SW480 (cell line): ENCODE measurements at places on chromosomes 1 and 21.

DNA sequence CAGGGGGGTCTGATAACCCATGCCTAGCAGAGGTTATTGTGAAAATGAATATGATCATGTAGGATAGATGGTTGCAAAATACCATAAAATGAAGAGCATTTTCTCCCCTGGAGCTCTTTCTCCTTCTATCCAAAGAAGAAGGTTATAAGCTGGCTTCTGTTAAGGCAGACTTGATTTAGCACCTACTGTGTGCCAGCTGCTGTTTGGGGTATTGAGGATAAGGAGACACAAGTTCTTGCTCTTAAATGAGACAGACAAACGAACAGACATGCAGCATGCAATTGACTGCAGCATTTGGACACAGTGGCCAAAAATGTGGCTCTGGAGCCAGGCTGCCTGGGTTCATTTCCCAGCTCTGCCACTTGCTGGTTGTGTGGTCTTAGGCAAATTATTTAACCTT is 39.8 kb upstream of the ID3 start:
- no peak for DNase-seq

GRCh38 chr21:42201615-42202161 is 17.3 kb upstream of the ABCG1 start:
- DNase-seq, result no peak

GRCh38 chr1:170340308-170340707 is 191.7 kb upstream of the GORAB start:
- no peak for DNase-seq

- no peak for DNase-seq
Measured at GRCh38 chr1:4700801-4701200, 46.4 kb downstream of the AJAP1 start.

DNA sequence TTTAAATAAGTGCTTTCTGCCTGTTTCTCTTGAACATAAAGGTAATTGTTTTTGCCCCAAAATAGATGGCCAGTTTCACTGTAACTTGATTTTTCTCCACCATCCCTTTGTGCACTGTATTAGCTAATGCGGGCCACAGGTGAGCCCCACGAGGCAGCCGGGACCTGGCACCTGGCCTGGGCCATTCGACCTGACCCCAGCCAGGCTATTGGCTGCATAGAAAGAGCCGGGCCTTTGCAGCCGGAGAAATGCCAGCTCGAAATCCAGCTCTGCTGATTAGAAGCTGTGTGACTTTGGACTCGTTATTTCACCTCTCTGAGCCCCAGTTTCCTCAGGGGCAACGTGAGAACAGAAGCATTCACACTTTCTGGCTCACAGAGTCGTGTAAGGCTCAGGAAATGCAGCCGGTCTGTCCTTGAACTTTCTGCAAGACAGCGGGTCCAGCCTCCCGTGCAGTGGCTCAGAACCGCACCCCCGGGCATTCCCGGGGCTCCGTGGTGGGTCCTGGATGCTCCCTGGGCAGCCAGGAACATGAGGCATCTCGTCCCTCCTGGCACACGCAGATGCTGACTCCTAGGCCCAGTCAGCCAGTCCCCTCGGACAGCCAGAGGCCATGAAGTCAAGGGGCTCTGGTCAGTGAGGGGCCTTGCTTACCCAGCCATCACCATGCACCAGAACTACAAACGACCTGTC is 37.4 kb upstream of the ACTRT2 start:
- DNase-seq, result no peak
